A673 (cell line): ENCODE measurements at places on chromosomes 4 and X. TPM values are rescaled to one million over a fixed set of nuclear protein-coding genes. Genes with fewer than 3 reads are reported as not detected.

TBL1X gene
- total RNA-seq: 26.9 and 33.0 TPM in 2 replicates

- no peak for DNase-seq
These were observed 12.7 kb downstream of the KLHL34 start for GRCh38 chrX:21645431-21645830.

RBMX2 gene
- total RNA-seq: 33.1 and 35.0 TPM in 2 replicates

- DNase-seq: no peak
These were observed 53.7 kb upstream of the RBPJ start for GRCh38 chr4:26267087-26267486.

DNA sequence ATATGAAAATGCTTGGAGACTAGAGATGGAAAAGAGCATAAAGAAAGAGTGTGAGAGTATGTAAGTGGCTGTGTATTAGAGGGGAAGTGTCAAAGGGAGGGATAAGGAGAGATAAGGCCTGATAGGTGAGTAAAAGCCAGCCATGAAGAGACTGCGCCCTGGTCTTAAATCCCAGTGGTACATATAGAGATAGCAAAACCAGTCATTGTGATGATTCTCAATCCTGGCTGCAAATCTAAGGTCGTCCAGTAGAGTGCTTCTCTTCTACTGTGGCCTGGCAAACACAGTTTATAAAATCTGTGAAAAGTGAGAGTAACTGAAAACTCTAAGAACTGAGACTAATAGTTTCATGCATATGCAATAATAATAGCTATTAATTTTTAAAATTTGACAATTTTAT is 86.9 kb downstream of the MAB21L2 start:
- DNase-seq: no peak

- no peak for DNase-seq
These were observed 282.4 kb upstream of the GPC4 start for GRCh38 chrX:133697656-133698055.

TLL1 gene
- total RNA-seq: 13.1 and 14.3 TPM in 2 replicates

DNA sequence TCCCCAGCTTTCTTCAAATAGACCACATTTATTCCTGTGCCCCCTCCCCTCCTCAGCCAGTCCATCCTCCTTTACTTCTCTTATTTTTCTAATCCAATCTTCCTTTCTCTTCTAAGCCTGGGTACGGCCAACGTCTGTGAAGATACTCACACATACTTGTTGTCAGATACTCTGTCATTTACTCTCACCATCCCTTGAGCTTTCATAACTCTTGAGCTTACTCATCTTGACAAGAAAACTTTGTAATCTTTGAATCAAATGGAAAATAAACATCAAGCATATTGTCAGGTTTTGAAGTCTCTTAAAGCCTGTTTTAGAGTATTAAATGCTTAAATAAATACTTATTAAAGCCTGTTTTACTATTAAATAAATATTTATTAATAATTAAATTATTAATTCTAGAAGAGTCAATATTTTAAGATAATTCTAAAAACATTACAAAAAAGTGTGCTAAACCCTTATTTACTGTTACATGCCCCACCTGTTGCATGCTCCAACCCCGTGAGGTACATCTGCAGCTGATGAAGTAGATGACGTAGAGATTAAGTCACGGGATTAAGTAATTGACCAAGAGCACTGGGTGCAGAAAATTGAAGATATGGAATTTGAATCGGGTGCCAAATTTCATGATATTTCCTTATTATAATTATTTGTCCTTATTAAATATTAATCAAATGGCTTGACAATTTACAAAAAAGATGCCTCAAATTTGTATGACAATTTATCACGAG is 1.5 kb upstream of the TRIML2 start:
- DNase-seq: no peak

PPP2R2C gene
- total RNA-seq: 0.20 TPM in 1 of 2 replicates, not detected in the other

DNA sequence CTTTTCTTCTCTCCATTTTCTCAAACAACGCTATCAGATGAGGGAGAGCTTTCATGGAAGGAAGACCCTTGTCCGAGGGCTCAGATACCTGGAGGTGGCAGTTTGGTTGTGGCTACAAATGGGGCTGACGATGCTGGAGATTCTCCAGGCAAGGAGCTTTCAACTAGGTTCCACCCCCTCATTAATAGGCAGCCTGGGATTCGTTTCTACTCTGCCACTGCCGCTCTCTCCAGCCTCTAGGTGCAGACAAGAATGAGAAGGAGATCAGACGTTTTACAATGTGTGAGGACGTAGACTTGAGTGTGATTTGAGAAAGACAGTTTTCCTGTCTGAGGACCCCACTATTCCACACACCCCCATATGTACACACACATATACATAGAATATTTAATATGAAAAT is 53.1 kb downstream of the ETNPPL start:
- no peak for DNase-seq

DNA sequence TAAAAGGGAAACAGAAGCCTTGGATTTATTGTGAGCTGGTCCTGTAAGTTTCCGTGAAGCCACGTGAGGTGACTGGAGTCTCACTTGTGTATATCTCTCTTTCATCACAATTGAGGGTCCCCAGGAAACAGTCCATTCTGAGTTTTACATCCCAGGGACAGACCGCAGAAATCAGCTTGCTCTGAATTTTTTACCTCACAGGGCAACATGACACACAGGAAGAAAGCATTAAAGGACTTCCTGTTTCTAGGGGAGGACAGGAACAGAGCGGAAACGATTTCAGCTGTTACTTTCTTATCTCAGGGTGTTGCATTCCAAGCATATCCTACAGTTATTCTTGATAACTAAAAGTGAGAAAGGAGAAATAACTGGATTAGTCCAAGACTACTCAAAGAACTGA is 553.5 kb downstream of the TRAM1L1 start:
- peak; percentile 99 for DNase-seq

DNA sequence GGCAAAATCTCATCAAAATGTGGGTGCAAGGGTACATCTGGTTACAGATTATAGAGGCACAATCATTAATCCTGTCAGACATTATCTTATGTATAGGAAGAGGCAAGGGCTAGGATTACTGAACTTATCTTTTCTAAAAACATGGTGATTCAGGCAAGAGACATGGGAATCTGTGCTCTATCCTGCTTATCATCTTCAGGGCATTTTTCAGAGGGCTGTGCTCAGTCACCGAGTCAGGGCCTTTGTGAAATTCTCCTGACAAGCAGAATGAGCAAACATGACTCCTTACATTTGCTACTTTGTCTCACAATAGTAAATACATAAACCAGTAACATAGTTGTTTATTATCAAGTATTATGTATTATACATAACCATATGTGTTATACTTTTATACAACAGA is 84.2 kb upstream of the KCTD8 start:
- no peak for DNase-seq

- no peak for DNase-seq
These were observed 12.0 kb downstream of the P2RY8 start for GRCh38 chrX:1524874-1525582.

GRCh38 chr4:181911420-181911819 is 331.8 kb upstream of the TENM3 start:
- DNase-seq: no peak

DNA sequence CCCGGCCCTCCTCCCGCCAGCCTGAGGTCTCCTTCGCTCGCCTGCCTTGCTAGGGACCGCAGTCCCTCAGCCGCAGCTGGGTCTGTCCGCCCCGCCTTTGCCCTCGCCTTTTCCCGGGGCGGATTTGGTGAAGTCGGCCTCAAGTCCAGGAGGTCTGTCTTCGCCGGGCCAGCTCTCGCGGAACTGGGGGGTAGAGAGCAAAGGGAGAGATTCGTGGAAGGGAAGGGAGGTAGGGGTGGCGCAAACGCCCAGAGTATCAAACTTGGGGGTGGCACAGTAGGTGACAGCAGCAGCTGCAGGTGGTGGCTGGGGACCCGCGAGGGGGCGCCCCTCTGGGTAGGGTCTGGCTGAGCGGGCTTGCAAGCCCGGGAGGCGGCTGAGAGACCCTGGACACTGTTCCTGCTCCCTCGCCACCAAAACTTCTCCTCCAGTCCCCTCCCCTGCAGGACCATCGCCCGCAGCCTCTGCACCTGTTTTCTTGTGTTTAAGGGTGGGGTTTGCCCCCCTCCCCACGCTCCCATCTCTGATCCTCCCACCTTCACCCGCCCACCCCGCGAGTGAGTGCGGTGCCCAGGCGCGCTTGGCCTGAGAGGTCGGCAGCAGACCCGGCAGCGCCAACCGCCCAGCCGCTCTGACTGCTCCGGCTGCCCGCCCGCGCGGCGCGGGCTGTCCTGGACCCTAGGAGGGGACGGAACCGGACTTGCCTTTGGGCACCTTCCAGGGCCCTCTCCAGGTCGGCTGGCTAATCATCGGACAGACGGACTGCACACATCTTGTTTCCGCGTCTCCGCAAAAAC is at the start of gene NPY2R:
Gene NPY2R, plus strand, starts transcription at position 379 of the 797 bp plus-strand sequence. CDS start 5,304 bp downstream, outside the sequence.
- peak; percentile 5 for DNase-seq

GRCh38 chrX:24877288-24877664 is 138.5 kb downstream of the ARX start:
- DNase-seq: no peak

MTNR1A gene
- total RNA-seq: 1.2 and 3.0 TPM in 2 replicates

GRCh38 chrX:124212622-124213021 is 119.8 kb upstream of the TEX13D start:
- DNase-seq: no peak

DNA sequence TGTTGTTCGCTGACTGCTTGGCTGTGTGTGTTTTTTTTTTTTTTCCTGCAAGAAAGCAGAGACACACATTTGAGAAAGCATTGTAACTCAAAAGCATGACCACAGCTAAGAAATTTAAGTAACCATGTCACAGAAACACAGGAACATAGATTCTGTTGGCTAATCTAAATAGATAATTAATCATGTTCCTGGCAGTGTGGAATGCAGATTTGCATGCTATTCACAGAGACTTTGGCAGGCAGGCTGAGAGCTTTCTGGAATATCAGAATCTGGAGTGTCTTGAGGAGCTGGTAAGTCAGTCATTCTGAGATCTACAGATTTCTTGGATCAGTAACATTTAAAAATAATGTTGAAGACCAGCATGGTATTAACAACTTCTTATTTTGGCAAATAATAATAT is 33.2 kb upstream of the SMS start:
- peak; percentile 19 for DNase-seq

GRCh38 chr4:129346036-129346435 is 250.1 kb downstream of the C4orf33 start:
- no peak for DNase-seq

GRCh38 chrX:78514852-78515251 is 144.3 kb downstream of the RTL3 start:
- DNase-seq: no peak

DNA sequence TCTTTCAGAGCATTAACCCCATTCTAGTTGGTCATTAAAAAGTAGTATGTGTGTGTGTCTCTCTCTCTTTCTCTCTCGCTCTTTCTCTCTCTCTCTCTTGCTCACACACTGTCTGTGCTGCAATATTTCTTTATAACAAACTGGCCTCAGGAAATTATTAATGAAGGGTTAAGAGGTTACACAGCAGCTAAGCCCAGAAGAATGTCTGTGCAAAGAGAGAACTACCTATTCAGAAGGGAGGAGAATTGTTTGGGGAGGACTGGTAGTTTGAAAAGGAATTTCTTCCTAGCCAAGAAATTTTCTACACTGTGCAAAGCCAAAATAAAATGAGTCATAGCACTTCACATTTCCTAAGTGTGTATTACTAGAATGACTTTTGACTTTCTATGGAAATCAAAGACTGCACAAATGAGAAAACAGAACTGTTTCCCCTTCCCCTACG is 22.2 kb downstream of the PDGFC start:
- no peak for DNase-seq

DNA sequence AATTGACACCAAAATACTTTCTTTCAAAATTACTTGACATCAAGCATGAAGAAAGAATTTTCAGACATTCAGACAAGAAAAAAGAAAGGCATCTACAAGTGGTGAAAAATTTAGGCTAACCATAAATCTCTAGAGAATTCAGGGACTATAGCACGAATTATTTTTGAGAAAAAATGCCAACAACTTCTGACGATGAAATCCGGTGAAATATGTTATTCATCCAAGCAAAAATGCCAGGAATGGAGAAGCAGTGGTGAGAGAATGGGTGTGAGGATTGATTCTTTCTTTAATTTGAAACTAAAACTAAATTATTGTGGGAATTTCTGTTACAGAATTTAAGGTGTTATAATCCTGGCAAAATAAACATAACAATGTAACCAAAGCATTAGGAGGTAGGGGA is 69.4 kb upstream of the SORBS2 start:
- no peak for DNase-seq

DNA sequence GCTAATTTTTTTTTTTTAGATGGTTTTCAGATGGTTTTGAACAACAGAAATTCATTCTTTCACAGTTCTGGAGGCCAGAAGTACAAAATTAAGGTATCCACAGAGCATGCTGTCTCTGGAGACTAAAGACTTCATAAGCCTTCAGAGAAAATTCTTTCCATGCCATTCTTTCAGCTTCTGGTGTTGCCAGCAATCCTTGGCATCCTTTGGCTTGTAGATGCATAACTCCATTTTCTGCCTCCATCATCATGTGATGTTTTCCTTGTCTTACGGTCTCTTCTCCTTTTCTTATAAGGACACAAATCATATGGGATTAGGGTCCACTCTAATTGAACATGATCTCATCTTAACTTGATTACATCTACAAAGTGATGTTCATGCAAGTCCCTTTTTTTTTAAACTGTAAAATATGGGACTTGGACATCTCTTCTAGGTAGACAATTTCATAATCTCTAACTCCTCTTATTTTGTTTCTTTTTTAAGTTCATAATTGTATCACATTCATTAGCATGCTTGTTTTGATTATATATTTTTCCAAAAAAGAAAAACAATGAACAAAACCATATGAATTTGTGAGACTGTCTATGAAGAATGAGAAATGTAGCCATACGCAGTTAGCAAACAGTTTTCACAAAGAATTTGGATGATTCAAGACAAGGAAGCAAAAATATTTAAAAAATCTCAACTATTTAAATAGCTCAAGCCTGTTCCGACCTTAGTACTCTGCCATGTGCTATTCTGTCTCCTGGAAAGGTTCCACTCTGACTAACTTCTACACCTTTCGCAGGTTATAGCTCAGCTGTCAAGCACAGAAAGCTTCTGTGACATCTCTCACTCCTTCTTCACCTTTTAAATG is 53.1 kb upstream of the GIMD1 start:
- no peak for DNase-seq
